Fibroblast of skin of scalp (primary cell): ENCODE measurements at places on chromosomes 1 and 21.
A peak's percentile ranks its signal among the peaks of the same experiment; 100 is the strongest.

- DNase-seq: no peak
These were observed 2.9 kb upstream of the PRAMEF12 start for GRCh38 chr1:12770620-12771019.

DNA sequence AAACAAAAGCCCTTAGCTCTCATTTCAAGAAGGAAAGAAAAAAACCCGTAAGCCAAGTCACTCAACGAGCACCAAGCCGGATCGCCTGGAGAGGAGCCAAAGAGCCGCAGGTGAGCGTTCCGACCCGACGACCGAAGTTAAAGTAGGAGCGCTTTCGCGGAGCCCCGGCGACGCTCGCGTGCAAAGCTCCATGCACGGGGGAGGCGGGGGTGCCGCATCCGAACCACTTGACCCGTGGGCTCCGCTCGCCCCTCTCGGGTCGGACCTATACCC lies 382 bp downstream of the GPBP1L1 start:
- DNase-seq: peak; percentile 14

GRCh38 chr1:19055001-19055400 lies 98.5 kb upstream of the IFFO2 start:
- no peak for DNase-seq

DNA sequence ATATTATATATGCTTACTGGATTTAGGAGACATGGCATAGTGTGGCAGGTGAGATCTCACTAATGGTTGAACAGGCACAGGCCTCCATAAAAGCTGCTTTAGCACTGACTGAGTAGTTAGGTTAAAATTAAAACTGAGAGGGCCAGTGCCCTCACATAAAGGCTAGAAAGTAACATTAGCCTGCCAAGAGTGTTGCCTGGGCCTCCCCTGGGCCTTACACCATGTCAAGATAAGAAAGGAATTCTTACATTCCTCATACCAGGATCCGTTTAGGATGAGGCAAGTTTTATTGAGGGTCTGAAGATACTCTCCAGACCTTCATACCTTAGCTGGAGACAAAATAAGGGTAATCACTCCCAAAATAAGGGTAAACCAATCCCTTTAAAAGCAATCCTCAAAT lies 1011.8 kb downstream of the PLA2G4A start:
- peak; percentile 7 for DNase-seq

DNA sequence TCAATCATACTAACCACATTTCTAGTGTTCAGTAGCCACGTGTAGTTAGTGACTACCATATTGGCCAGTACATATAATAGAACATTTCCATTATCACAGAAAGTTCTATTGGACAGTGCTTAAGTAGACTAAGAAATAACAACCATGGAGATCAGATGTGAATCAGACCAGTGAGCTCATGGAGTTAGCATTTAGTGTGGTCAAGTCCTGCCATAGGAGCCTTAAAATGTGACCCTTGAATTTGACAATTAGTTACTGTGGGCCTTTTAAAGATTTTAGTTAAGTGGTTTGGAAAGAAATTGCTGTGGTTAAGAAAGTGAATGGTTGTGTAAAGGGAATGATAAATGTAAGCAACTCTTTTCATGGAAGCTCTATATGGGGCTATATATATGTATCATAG lies 123.4 kb downstream of the POU2F1 start:
- peak; percentile 37 for DNase-seq

- no peak for DNase-seq
These were observed 26.9 kb downstream of the TRIM67 start for GRCh38 chr1:231188768-231189167.

DNA sequence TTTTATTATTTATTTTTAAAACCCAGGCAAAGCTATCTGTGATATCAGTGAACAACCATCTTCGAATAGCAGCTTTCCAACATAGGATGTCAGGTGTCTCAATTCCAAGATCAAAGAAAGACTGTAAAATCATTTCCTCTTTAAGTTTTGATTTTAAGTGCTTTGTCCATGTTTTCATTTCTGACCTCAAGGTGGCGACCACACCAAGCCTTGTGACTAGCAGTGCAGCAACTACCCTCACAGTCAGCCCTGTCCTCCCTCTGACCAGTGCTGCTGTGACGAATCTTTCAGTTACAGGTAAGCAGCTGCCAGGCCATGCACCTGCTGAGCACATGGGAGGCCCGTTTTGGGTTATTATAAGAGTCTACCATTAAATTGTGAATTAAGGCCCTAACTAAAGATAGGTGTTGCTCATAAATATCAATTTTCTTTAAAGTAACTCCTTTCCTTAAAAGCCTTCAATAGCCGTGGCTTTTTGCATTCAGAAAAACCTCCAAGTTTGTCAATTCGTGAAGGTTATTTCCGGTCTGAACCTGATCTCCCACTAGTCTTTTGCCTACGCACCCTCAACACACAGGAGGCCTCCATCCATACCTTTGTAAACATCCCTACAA lies 117.0 kb downstream of the CD247 start:
- peak; percentile 31 for DNase-seq

DNA sequence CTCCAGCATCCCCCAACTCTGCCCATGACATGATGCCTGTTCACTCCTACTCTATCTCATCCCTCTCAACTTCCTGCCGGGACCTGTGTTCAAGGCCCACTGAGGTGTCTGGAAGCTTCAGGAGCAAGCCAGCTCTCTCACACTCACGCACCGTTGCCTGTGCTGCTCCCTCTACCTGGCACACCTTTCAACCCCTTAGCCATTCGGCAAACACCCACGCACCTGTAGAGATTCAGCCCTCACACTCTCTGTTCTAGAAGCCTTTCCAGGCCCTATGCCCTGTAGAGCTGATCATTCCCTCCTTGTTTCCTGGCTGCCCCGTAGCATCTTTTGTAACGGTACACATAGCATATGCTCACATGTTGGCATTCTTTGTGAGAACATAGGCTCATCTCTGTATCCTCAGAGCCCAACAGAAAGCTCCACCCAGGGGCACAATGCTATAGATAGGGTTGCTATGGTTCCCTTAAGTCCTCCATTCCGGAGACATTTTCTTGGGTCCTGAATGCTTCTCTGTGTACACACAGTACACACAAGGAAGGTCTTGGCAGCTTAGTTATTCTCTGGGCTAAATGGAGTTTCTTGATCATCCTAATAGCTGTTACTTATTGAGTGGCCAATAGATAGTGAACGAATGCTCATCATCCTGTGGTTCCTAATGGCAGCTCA lies 1.3 kb downstream of the C8B start:
- DNase-seq: no peak

- no peak for DNase-seq
These were observed 39.1 kb downstream of the KANK4 start for GRCh38 chr1:62280150-62280549.

GRCh38 chr1:161725908-161726472 lies 4.6 kb downstream of the FCRLB start:
- DNase-seq: peak; percentile 54

DNA sequence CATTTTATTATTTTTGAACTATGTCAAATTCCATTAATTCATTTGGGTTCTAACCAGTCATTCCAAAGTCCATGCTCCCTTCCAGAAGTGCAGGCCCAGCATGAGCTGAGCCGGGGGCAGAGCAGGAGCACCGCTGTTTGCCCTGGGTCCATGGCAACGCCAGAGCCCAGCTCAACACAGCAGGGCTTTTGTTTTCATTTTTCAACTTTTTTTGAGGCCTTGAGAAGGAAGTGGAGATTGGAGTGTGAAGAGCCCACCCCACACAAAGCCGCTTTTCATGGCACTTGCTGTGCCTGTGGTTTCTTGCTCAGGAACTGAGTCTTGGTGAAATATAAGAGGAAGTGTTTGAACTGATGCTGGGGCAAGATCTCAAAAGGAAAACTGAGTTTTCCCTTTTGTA lies 13.2 kb upstream of the PRMT2 start:
- DNase-seq: peak; percentile 75

DNA sequence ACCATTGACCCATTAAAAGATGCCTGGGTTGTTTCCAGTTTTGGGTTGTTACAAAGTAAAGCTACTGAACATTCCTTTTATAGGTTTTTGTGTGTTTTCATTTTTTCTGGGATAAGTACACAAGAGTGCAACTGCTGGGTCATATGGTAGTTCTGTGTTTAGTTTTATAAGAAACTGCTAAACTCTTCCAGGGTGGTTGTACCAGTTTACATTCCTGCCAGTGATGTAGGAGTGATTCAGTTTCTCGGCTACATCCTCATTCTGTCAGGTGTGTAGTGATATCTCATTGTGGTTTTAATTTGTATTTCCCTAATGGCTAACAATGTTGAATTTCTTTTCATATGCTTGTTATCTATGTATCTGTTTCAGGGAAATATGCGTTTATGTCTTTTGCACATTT lies 58.5 kb upstream of the DNAJC6 start:
- no peak for DNase-seq

- DNase-seq: no peak
These were observed 55.3 kb downstream of the NTPCR start for GRCh38 chr1:233005703-233006102.
